ENCODE measurements at places on chromosomes 3 and 15. TPM values are rescaled to one million over a fixed set of nuclear protein-coding genes. Genes with fewer than 3 reads are reported as not detected.

OR5K2 gene
- not detected for total RNA-seq

LRRC3B gene
- total RNA-seq, result not detected

GPR87 gene
- total RNA-seq, result not detected

MRAS gene
- 7.4 TPM for total RNA-seq

Data from epithelial cell of umbilical artery (primary cell).